ENCODE measurements at places on chromosomes 7 and 10.
A peak's percentile ranks its signal among the peaks of the same experiment; 100 is the strongest.

GRCh38 chr7:150449206-150449952 is 1.1 kb upstream of the GIMAP8 start:
- no peak for DNase-seq

DNA sequence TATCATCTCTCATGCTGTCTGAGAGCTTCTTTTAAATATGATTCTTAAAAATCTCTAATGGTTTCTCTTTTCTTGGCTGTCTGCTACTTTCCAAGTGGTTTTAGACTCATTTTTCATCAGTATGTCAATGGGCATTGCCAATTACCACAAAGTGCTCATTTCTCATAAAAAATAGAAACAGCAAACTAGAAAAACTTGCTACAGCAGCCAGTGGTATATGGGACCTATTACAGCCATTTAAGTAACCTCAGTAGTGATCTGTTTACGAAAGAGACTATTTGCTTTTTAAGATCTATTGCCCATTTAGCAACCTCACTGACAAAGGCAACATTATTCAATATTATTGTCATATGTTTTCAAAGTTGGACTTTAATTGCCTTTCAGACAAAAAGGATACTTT is 207.1 kb upstream of the RHOBTB1 start:
- no peak for DNase-seq

DNA sequence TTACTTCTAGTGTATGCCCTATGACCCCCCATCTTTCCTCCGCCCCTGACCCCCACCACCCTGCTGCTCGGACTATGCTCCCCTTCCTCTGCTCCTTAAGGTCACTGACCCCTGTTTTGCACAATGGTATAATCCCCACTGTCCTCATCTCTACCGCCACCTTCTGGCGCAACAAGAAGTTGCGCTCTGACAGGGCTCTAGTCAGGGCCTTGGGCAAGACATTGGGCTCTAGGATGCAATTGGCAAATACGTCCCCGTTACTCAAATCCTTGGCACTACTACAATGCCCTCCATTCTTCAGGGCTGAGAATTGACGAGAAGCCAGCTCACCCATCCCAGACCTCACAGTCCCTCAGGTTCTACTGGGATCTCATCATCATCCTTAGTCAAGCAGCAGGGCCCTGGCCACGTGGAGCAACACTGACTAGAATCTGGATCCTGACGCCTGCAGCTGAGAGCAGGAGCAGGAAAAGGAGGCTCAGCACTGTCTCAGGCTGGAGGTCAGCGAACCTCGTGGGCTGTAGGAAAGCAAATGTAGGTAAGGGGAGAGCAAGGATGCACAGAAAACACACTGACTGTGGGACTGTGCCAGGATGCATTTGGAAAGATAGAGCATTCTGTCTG is 10.6 kb downstream of the LRIT2 start:
- DNase-seq: no peak

DNA sequence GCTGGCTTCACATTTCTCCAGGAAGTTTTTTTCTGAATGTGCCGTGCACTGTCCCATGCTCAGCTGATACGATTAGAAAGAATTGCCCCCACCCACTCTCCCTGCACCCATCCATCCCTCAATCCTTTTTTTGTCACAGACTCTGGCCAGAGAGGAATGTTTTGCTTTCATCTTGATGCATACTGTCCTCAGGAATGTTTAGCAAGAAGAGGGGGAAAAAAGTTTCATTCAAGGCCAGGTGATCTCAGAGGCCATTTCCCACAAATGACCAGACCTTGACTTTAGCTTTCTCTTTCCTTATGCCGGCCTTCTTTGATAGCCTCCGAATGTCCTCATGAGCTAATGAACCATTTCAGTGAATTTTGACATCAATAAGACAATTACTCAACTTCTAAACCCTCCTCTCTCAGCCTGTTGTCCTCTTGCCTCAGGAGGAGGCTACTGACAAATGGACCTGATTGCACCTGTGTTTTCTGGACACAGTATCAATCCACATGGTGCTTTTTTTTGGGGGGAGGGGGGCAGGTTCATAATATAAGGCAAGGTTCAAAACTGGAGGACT is 105.0 kb upstream of the KLF6 start:
- no peak for DNase-seq

- no peak for DNase-seq
Measured at GRCh38 chr7:37816922-37817590, 31.3 kb upstream of the NME8 start.

DNA sequence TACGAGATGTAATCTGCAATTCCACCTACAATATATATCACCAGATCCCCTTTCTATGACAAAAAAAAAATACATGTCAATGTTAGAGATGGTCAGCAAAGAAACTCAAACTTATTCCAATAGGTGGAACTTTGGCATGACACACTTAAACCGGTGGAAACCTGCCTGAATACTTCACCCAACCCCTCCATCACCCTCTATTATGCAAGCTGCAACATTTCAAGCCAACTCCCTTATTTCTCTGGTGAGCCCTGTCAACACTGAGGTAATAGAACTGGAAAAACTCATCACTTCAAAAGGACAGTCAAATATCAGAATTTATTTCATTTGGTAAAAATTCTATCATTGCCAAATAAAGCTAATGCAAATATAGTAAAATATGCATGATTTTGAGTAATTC is 3.6 kb downstream of the ZNF438 start:
- DNase-seq: no peak

DNA sequence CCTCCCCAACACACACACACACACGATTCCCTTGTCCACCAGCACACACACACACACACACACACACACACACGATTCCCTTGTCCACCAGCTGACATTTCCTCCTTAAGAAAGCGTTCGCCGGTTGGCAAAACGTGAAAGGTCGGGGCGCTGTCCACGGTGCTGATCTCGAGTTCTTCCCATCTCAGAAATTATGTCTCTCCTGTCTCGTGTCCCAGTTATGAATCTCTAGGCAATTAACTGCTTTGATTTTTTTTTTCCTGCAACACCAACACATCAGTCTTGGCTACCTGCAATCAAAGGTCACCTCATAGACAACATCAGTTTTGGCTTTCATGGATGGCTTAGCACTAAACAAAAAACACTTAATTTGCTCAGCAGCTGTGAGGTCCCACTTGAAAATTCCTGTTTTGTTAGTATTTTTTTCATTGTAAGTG is 1.9 kb downstream of the INA start:
- peak; percentile 6 for DNase-seq

GRCh38 chr10:90205340-90205739 is 503.9 kb downstream of the KIF20B start:
- DNase-seq: no peak

DNA sequence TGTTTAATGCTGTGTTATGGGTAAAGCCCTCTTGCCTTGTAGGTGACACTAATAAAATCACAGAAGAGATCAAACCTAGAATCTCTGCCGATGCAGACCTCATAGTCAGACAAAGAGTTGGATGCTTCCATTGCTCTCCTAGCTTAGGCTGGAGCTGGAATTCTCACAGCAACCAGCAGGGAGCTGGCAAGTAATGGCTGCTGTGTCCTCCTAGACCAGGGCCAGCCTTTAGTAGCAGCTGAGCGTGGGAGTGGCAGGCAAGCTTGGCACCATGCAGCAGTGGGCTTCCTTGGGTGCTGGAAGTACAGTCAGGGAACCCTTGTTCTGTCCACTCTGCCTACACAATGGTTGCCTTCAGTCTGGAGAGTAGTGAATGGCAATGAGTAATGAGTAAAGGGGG is 598.3 kb upstream of the GALNT17 start:
- no peak for DNase-seq

DNA sequence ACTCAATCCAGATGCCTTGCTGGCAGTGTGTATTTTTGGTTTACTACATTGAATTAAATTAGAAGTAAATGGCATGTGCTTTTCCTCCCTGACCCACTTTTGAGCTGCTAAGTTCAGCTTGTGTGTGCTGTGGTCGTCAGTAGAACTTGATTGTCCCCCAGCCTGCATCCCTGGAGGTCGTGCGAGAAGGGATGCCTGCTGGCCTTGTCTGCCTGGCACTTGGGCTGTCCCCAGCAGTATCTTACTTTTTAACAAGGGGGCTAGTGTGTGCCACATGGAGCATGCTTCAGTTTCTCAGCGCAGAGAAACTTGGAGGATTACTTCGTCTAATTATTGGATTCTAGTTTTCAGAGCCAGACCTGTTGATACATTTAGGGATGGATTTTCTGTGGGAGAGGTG is 80.2 kb downstream of the ADCY1 start:
- no peak for DNase-seq

- no peak for DNase-seq
Measured at GRCh38 chr7:108643136-108643535, 73.5 kb downstream of the DNAJB9 start.

DNA sequence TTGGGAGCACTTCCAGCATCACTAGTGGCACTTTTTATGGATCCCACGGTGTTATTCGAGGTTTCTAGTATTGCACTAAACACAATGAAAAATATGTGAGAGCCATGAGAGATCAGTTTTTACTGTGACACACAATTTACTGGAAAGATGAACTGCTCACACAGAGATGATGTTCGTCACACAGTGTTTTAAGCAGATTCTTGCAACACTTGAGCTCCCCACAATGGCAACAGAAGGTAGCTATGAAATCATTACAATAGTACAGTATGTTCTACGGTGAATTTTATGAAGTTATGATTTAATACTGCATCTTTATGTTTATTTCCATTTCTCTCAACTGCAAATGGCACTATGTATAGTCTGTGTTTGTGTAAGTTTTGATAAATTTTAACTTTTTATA is 27.4 kb upstream of the ENTPD1 start:
- DNase-seq: no peak

- DNase-seq: no peak
Measured at GRCh38 chr10:9010931-9011670, 956.6 kb downstream of the GATA3 start.

- DNase-seq: no peak
Measured at GRCh38 chr10:58439632-58440364, 54.6 kb downstream of the TFAM start.

GRCh38 chr10:35451151-35452016 is 115.1 kb downstream of the CCNY start:
- no peak for DNase-seq

DNA sequence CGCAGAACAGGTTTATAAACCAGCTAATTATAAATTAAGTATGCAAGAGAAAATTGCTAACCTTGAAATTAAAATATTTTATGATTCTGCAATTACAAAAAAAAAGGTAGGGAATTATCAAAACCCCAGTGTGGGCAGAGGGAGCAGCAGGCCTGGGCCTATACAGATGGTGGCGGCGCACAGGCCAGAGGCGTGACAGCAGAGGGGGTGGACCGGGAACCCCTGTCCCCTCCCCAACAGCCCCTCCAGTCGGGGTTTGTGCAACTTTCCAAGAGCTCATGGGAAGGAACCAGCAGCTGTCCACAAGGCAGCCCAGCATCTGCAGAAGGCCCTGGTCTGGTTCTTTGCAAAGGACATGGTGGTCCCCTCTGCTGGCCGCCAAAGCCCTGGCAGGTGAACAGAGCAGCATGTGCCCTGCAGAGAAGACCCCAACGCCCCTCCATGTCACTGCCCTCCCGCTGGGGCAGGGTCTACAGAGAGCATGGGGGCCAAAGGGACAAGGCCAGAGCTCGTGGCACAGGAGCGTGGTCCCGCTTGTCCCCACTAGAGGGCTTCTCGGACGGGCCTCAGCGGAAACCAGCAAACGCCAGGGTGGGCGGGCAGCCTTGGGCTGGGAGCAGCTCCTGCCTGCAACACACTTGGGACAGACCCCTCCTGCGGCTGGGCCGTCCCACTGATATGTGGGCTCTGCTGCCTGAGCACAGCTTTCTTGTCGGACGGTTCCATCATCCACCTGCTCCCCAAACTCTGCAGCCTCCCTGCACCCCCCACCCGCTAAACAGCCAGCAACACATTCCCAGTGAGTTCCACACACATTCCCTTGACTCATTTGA is 75.1 kb downstream of the EBF3 start:
- no peak for DNase-seq

DNA sequence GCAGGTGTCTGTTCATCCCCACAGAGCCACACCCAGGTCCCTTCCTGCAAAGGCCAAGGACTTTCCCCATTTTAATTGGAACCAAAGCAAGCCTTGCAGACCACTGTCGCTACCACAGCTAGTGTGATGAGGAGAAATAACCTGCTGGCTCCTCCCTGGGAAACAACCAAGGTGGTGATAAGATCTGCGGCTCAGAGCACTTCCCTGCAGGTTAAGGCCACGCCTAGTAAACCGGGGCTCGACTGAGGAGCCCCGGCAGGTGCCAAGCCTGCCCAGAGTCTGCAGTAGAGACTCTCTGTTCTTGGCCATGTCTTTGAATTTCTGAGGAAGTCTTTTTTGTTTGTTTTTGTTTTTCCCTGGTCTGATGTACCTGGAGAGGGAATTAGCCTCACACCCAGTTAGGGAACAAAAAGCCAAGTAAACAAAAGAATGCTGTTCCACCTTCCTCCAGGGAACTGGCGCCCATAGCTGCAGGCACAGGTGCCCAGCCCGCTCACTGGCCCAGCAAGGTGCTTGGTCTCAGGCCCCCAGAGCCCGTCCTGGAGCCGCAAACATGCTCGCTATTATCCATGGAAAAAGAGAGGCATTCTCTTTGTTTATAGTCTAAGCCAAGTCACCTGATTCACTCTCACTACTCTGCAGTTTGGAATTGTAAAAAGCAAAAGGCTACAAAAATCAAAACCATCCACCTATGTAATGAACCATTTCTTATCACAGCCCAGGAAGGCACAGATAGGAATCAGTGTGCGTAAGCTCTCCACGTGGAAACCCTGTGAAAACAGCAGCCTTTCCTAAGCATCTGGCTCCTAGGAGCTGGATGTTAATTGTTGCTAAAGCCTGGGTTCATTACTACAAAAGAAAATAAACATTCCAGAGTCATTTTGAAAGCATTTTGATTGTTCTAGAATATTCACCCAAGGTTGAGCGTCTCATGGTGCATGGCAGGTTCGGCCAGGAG is 2.7 kb downstream of the GPR146 start:
- DNase-seq: no peak

DNA sequence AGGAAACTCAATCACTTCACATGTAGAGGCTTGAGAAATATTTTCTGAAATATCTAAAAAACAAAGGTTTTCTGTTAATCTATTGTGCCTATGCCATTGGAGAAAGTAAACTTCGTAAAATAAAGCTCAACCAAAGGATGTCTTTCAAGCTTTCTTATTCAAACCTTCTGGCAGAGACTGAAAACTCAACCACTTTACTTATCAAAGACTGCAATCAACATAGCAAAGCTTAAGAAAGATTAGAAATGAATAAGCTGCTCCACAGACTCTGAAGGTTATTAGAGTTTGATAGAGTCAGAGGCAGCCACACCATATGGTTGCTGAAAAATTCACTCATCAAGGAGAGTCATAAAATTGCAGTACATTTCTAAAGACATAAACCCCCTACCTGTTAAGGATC is 245.8 kb upstream of the MEOX2 start:
- DNase-seq: no peak

DNA sequence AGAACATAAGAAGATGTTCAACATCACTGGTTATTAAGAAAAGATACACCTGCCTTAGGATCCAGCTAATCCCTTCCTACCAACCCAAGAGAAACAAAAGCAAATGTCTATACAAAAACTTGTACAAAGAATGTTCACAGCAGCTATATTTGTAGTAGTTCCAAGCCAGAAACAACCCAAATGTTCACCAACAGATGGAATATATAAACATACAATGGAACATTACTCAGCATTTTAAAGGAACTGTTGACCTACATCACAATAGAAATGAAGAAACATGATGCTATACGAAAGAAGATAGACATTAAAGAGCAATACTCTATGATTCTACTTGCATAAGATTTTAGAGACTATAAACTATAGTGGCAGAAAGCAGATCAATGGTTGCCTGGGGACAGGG is 149.4 kb downstream of the ZNF438 start:
- DNase-seq: no peak

GRCh38 chr7:111873963-111874690 is 311.8 kb upstream of the IMMP2L start:
- no peak for DNase-seq
